ENCODE measurements at places on chromosomes 12 and 14.

DNA sequence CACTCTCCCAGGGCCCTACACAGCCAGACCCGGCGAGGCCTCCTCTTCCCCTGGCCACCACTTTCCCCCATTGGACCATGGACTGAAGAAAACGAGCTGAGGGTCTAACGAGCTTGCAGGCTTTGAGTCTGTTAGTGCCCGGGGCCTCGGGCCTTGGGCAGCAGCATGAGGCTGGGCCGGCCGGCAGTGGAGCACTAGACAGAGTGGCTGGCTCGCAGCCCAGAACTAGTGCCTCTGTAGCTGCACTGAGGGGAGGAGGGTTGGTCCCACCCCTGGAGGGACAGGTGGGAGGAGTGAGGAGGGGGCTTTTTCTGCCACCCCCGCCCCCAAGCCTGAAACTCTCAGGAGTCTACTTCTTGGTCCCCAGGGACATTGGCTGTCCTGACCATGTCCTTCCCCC is 38.7 kb downstream of the SLC6A12 start:
- DNase-seq, result no peak

- no peak for DNase-seq
Measured at GRCh38 chr12:91194500-91194899, 11.9 kb upstream of the DCN start.

GRCh38 chr12:69921831-69922230 is 96.8 kb downstream of the MYRFL start:
- no peak for DNase-seq

- DNase-seq, result no peak
Measured at GRCh38 chr12:92408072-92408900, 262.6 kb upstream of the BTG1 start.

- no peak for DNase-seq
Measured at GRCh38 chr14:25050269-25051150, 563 bp upstream of the STXBP6 start.

DNA sequence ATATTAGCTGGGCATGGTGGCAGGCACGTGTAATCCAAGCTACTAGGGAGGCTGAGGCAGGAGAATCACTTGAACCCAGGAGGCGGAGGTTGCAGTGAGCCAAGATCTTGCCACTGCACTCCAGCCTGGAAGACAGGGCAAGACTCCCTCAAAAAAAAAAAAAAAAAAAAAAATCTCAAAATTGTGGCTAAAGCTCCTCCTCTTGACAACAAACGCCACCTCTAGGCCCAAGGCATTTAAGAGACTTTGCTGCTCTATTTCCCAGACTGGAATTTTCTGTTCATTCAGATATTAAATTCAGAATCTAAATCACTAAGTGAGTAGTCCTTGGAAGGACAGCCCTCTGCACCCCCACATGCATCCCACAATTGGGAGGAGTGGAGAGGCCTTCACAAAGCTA is 1.4 kb downstream of the ZFYVE1 start:
- no peak for DNase-seq

DNA sequence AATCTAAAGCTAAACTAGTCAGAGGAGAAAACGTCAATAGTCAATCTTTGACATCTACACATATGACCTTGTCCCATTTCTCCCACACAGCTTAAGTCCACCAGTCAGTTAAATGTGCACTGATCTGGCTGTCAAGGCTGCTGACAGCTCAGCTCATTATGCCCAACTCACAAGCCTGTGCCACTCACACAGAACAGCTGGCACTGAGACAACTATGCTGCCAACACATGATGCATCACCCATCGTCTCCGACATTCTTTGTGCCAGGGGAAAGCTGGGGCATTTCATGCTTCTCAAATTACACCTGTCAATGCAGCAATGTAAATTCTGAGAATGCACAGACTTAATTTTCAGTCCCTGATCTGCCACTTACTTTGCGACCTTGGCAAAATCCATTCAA is 25.3 kb downstream of the GNS start:
- DNase-seq, result no peak

DNA sequence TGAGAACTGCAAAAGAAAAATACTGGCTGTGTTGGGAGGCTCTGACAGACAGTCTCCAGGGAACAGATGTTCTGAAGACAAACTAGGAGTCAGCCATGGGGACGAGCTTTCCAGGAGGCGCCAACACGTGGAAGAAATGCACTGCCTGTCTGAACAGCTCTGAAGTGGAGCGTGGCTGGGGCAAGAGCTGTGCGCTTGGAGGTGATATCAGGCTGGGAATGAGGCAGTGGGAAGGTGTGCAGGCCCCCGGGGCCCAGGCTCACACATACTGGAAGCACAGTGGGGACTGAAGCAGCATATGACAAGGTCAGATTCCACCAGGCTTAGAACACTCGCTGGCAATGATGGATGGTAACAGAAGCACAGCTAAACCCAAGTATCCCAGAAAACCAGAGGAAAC is 17.5 kb downstream of the APPL2 start:
- DNase-seq, result no peak

GRCh38 chr12:67853204-67853603 is 136.0 kb upstream of the IFNG-AS1 start:
- DNase-seq, result no peak

DNA sequence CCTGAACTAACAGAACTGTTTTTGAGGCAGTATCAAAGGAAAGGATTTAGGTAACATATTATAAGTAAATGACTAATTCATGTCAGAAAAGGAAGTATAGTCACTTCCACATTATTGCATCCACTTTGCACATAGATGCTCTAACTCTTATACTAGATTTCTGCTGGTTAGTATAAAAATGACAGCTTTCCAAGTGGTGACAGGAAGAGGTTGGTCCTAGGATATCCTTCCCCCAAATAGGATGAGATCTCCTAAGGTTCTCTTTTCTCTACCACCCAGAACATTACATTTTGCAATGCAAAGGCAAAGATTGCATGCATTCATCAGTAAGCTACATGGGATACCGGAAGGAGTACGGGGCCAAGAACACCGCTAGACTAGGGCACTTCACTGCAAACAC is 15.2 kb downstream of the DAD1 start:
- DNase-seq, result no peak

GRCh38 chr12:94089891-94090290 is 58.5 kb upstream of the PLXNC1 start:
- no peak for DNase-seq

- DNase-seq, result no peak
Measured at GRCh38 chr14:94767321-94767878, 2.5 kb downstream of the GSC start.

DNA sequence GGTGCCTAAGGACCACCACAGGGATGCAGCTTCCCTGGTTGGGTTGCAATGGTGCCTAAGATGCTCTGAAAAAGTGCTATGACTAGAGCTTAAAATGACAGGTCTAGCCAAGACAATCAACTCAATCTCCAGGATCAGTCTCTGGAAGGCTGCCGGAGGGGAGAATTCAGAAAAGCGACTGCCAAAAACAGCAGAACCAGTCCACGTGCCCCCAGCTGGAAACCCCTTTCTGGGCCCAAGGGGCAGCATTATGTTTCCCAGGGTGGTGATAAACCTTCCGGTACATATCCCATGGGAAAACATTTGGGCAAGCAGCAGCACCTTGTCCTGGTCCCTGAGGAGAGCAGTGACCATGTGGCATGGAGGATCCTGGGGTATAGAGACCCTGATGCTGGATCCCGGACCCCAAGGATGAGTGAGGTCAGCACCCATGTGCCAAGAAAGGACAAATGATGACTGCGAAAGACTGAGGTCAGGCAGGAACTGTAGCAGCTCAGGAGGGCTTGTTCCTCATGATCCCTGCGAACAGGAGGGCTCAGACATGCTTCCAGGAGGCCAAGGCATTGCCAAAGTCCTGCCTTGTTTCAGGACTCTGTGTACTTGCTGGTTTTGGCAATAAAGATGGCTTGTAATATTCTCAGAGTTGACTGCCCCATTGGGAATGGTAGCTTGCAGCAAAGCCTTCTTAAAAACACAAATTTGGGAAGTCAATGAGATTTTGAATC is 49.9 kb upstream of the LTBP2 start:
- no peak for DNase-seq

DNA sequence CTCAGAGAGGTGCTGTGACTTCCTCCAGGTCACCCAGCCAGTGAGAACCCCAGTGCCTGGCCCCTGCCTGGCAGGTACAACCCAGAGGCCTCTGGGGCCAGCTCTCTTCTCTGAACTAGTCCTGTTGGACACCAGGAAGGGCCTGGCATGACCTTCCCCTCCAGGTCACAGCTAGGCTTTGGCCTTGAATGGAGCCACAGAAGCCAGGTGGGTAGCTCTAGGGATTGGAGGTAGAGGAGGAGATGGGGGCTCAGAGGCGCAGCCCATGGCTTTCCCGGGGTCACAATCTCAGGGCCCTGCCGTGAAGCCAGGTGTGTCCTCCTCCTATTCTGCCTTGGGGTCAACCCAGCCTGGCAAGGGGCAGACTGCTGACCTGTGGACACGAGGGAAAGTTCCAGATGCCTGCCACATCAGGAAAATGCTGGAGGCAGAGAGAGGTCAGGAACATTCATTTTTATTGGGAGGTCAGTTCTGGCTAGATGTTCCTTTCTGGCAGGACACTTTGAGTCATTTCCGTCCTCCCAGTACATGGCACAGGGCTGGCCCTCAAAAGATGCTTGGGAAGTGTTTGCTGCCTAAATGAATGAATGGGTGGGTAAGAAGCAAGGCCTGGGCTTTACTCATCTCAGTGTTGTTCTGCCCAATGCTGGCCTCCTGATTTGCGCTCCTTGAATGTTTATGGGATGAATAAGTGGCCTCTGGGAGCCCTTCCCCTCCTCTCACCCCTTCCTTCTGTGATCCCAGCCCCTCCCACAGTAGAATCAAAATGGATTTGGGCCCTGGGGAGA is 25.4 kb downstream of the FAM222A start:
- no peak for DNase-seq

GRCh38 chr14:94710731-94711130 is 59.2 kb downstream of the GSC start:
- DNase-seq, result no peak

DNA sequence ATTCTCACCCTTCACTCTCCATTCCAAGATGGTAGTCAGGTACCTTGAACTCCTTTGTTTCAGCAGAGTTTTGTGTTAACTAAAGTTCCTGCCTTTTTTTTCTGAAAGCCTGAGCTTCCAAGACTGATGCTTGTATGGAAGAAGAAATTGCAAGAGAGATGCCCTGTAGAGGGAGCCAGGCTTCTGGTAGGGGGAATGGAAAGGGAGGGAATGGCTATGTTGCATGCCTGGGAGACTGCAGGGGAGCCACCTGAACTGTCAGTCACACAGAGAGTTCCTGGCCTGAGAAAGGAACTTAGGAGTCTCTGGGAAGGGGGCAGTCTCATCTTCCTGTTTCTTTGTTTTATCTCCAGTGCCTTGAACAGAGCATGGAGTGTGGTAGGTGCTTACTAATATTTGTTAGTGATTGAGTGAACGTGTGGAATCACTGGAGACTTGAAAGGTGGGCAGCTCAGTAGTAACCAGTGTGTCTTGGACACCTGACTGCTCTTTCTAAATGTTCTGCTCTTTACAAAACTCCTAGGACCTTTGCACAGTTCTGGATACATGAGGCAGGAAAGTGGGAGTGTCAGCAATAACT is 132.2 kb downstream of the ANO4 start:
- no peak for DNase-seq

DNA sequence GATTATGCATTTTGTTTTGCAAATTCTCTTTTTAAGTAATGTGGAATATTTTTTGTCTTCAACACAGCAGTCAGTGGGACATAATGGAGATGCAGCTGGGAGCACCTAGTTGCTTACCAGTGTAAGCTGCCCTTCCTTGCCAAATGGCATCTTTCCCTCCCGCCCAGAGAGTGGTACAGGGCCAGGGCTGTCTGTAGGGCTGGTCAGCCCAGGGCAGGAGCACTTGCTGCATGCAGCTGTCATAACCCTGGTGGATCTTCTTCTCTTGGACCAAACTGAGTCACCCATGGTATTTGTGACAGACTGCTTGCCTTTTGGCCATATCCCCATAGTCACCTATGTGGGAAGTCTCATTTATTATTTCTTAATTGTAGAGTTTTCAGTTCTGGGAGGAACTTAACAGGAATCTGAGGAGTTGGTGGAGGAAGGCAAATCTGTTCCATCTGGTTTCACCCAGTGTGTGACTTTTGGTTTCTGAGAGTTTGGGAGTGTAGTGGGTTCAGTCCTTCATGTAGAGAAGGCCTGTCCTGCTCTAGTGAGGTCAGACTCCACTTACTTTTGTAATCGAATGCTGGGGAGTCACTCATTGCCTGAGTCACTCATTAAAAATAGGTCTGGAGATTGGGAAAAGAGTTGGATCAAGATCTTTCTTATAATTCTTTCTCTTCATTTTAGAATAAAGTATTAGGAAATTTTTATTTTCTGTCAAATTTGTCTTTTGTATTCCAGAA is 62.0 kb upstream of the ASPG start:
- DNase-seq, result no peak
